Astrocyte (in vitro differentiated cells and primary cell): ENCODE measurements at places on chromosomes 3 and 15. TPM values are rescaled to one million over a fixed set of nuclear protein-coding genes. Genes with fewer than 3 reads are reported as not detected.

DNA sequence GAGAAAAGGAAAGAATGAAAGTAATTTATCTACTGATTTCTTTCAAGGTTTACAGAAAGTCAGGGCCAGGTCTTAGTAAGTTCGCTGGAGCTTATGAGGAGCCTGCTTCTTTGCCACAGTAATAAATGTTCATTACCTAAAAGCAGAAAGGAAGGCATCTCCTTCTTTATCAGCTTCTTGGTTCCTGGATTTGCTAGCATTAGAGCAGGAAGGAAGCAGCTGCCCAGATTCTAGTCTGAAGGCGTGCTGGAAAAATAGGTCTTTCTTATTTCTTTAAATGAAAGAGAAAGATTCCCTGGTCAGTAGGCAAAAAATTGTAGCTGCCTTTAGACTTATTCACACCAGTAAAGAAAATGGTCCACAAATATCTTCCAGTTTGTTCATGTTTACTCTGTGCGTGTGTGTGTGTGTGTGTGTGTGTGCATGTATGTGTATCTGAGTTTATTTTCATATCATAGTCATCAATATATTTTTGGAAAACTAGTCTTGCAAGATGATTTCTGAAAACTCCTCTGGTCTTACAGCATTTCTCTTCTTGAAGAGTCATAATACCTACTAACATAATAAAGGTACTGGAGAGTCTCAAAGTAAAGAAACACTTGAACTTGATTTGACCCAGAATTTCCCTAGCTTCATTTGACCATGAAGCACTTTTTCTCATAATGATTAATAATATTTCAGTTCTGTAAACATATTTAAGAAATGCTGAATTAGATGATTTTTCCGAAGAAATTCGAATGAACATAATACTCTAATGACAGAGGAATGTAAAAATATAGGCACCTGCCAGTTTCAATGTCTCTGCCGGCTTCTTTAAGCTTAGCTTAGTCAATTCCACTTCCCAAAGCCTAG, 255.3 kb upstream of the ZPLD1 start:
- peaks cover 50% of the 10 kb centered on the region for H3K4me1 ChIP-seq
- DNase-seq, result peak; percentile 60
- H3K4me3 ChIP-seq, result peak overlapping the region; percentile 32

The NGLY1 gene
- total RNA-seq, result 23.9 and 28.0 TPM in 2 replicates

GRCh38 chr3:59510576-59510975, 460.8 kb upstream of the CFAP20DC start:
- H3K27me3 ChIP-seq, result no peaks in the 10 kb centered on the region
- H3K4me3 ChIP-seq, result no peak overlapping the region
- H3K36me3 ChIP-seq, result no peaks in the 10 kb centered on the region
- peak; percentile 9 for DNase-seq
- H3K4me1 ChIP-seq, result no peaks in the 10 kb centered on the region

DNA sequence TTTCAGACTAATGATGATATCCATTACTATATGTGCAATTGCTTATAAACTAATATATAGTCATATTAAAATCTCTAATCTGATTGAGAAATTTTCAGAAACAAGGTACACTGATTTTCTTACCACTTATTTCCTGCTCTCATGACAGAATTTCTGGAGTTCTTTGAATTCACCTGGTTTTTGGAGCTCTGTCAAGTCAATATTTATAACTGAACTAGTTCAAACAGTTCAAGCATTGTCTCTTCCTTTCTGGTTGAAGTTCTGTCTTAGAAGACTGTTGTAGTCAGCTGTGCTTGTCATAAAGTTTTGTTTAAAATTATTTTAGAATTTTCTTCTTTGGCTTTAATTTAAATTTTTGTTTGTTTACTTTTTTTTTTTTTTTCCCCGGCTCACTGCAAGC, 239.9 kb upstream of the CTDSPL start:
- no peaks in the 10 kb centered on the region for H3K4me1 ChIP-seq
- H3K4me3 ChIP-seq, result no peak overlapping the region
- peaks cover 2% of the 10 kb centered on the region for H3K27me3 ChIP-seq
- DNase-seq, result no peak
- H3K27ac ChIP-seq, result no peak overlapping the region

The LMAN1L gene
- 0.32 TPM in 1 of 2 replicates, not detected in the other for total RNA-seq

The PLA1A gene
- 0.91 and 2.0 TPM in 2 replicates for total RNA-seq

DNA sequence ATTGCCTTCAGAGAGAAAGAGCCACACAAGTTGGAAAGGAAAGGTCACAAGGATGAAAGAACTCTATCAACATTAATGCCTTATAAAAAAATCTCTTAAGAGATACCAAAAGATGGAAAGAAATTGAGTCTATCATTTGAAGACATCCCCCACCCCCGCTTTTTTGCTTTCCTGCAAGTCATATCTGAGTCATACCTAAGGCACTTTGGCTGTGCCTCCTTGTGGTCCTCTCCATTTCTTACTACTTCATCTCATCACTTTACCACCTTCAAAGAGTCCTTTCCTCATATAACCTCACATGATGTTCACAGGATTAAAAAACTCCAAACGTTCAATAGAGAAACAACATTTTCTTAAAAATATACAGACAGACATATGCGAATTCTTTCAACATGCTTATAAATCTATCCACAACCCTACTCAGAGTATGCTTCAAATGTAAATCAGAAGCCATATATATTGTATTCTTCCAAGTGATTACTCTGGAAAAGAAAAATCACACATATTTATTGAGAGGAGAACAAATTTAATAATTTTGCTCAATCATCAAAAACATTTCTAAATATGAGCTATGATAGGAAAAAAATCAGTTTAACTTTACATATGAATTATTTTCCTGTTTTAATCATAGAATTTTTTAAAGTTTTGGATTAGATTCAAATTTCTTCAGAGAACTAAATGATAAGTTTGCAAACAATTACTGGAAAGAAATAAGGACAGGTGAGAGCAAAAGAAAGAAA, 1003.9 kb upstream of the CFAP20DC start:
- H3K36me3 ChIP-seq, result no peaks in the 10 kb centered on the region
- H3K27ac ChIP-seq, result peak overlapping the region; percentile 3
- H3K4me1 ChIP-seq, result peaks cover 12% of the 10 kb centered on the region
- peak; percentile 81 for DNase-seq
- no peaks in the 10 kb centered on the region for H3K27me3 ChIP-seq
- no peak overlapping the region for H3K4me3 ChIP-seq

GRCh38 chr3:181362378-181362777, 349.3 kb upstream of the SOX2 start:
- H3K4me1 ChIP-seq, result no peaks in the 10 kb centered on the region
- H3K4me3 ChIP-seq, result no peak overlapping the region
- peak; percentile 56 for DNase-seq
- no peak overlapping the region for H3K27ac ChIP-seq
- no peaks in the 10 kb centered on the region for H3K27me3 ChIP-seq

- H3K4me1 ChIP-seq, result peaks cover 5% of the 10 kb centered on the region
- H3K36me3 ChIP-seq, result no peaks in the 10 kb centered on the region
- no peak overlapping the region for H3K27ac ChIP-seq
- no peak overlapping the region for H3K4me3 ChIP-seq
- H3K27me3 ChIP-seq, result no peaks in the 10 kb centered on the region
Measured at GRCh38 chr3:150227839-150228238, 180.3 kb upstream of the TSC22D2 start.

- no peaks in the 10 kb centered on the region for H3K36me3 ChIP-seq
- DNase-seq, result no peak
- no peaks in the 10 kb centered on the region for H3K4me1 ChIP-seq
Measured at GRCh38 chr3:167166594-167167253, 213.4 kb downstream of the ZBBX start.
